ENCODE measurements at places on chromosomes 4 and X.

- DNase-seq = no peak
Measured at GRCh38 chr4:79576429-79576753, 168.4 kb upstream of the GK2 start.

GRCh38 chr4:152528060-152528459 lies 7.8 kb downstream of the FBXW7 start:
- DNase-seq = no peak

- no peak for DNase-seq
Measured at GRCh38 chr4:45147866-45148265, 421.5 kb upstream of the GNPDA2 start.

DNA sequence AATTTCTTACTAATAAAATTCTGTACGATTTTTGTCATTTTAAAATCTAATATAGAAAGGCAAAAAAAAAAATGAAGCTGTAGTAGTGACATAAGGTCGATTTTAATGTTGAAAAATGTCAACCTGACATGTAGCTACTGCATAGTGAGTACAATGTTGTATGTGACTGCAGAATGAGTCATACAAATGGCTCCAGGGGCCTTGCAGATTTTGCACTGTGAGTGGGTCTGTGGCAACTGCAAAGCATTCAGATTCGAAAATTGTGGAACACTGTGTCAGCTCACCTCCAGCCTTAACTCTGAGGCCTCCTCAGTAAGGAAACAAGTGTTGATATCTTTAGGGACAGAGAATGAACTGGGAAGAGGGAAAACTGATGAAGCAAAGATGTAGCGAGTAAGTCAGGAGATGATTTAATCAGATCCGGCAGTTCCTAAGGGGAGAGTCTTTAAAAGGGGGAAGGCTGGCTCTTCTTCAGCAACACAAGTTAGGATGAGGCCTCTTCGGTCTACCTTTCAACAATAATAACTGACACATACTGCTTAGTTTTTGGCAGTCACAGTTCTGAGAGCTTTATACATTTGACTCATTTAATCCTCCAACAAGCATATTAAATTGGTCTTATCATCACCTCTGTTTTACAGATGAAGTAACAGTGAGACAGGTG lies 24.9 kb downstream of the TKTL2 start:
- DNase-seq = peak; percentile 12

DNA sequence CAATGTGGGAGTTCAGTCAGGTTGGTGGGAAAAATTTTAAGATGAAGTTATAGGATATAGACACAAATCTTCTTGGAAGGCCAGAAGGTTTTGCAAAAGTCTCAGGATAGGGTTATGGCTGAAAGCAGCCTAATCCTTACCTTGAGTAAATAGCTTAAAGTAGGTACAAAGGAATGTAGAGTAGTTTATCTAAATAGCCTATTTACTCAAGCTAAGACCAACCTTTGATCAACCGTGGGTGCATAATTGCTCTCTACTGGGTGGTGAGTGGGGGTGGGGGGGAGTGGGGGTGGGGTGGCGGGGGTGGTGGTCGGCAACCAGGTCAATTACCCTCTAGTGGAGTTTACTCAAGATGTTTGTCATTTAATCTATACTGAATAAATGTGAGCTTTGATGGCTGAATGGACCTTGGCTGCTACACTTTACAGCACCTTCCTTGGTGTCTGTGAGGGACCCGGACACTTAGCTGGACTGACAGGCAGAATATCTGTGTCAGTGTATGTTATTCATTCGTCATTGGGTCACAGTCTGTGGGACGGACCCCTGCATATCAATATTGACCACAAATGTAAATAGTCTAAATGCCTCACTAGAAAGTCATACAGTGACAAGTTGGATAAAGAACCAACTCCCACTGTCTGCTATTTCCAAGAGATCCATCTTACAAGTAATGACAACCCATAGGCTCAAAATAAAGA lies 545.7 kb upstream of the PABPC4L start:
- DNase-seq = peak; percentile 1

DNA sequence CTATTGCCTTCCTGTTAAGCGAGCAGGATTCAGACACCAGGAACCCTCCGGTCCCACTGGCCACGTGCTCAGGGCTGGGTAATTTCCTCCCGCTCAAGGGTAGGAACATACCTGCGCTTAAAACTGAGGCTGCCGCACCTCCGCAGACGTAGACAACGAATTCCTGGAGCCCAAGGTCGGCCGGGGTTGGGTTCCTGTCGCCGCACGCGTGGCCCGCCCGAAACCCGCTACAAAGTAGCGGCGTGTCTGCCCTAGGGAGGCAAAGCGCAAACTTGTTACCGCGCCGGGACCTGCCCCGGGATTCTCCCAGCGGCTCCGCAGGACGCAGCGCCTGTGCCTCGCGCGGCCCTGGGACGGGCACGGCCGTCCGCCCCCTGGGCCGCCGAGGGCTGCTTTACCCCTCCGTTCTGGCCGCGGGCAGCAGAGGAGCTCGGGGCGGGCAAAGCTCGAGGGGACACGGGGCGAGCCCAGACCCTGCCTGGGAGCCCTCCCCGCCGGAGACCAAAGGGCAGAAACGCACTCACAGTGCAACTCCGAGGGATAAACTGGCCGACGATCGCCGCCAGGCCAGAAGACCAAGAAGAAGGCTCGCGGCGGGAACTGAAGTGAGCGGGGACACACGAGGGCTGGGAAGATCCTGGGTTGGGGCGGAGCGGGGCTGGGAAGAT lies at the start of gene ERVMER34-1:
TSS of gene ERVMER34-1 (minus strand) at position 607 of the 668 bp plus-strand sequence. CDS start 5,905 bp downstream, outside the sequence.
- peak; percentile 20 for DNase-seq

- DNase-seq = no peak
Measured at GRCh38 chr4:18388039-18388438, 366.5 kb upstream of the LCORL start.

- DNase-seq = peak; percentile 43
Measured at GRCh38 chr4:88600176-88600838, 8.0 kb downstream of the HERC3 start.

- DNase-seq = no peak
Measured at GRCh38 chr4:21664355-21664754, 284.2 kb downstream of the KCNIP4 start.

DNA sequence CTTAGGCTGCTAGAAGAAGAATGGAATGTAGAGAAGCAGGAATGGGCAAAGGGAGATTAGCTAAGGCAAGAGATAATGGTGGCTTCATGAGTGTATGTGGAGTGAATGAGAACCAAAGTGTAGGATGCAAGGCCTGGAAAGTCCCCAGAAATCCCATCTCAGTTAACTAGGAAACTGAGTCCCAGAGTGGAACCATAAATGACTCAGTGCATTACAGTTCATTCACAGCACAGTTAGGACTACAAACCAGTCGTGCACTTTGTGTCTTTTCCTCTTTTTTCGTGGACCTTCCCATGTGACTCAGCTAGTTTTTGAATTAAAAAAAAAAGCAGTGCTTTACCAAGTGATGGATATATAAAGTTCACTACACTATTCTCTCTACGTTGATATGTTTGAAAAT lies 27.7 kb upstream of the REST start:
- no peak for DNase-seq

GRCh38 chrX:2410279-2411020 lies 90.3 kb downstream of the DHRSX start:
- no peak for DNase-seq

DNA sequence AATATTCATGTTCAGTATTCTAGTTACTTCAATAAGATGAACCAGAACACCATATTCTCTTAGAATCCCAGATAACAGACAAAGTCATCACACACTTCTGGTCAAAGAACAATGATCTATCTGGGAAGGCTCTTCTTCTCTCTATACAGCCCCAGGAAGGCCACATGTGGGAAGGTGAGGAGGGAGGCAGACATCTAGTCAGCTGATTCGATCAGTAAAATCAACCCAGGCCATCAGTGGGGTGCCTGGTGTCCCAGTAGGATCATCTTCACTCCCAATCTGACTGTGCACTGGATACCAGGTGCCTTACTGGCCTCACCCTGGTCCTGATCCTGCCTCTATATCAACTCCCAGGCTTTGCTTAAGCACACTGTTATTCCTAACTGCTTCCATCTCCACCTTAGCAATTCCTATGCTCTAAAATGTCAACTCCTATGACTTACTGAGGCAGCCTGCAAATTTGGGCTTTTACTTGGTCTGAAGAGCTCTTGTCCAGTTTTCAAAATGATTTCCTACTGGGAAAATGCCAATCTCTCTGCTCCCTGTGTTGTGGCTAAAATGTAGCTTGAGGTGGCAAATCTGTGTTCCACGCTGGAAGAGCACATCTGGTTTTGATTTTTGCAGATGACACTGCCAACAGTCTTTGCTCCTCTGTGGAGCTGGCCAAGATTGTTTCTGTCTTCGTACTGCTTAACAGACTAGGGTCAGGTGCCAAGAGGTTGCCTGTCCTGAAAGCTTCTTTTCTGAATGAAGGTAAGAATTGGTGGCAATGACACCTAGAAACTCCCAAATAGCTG lies 128.7 kb downstream of the MGST2 start:
- DNase-seq = no peak

- no peak for DNase-seq
Measured at GRCh38 chr4:67550857-67551256, 5.6 kb upstream of the CENPC start.

GRCh38 chr4:16783119-16783518 lies 115.3 kb downstream of the LDB2 start:
- DNase-seq = no peak

DNA sequence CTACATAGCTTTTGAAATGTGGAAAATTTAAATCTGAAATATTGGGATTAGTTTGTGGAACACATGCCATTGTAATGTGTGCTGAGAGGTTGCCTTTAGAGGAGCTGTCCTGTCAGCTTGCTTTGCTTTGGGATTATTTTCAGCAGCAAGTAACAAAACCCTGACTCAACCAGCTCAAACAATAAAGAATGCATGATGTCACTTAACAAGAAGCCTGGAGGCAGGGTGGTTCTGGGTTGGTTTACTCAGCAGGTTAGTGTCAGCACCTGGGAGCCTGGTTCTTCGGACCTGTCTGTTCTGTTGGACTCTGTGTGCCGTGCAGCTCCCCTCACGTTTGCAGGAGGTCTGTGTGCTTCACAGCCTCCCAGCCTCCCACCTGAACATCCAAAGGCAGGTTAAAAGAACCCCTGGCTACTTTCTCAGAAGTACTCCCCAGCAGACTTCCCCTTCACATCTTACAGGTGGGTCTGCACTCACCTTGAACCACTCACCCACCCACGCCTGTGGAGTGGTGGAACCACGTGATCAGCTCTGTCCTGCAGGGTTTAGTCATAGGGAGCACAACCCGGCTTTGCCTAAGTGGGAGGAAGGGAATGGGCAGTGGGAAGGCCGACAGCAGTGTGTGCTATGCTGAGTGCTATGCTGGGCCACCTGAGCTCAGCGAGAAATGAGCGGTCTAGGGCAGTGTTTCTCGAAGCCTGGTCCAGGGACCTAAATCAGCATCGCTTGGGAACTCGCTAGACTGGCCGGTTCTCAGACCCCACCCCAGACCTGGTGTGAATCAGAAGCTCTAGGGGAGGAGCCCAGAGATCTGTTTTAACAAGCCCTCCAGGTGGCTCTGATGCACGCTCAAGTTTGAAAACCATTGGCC lies 20.4 kb downstream of the TMEM131L start:
- peak; percentile 84 for DNase-seq

GRCh38 chr4:90349636-90350035 lies 222.4 kb downstream of the CCSER1 start:
- DNase-seq = no peak

GRCh38 chrX:67289055-67289499 lies 254.7 kb upstream of the AR start:
- DNase-seq = no peak

DNA sequence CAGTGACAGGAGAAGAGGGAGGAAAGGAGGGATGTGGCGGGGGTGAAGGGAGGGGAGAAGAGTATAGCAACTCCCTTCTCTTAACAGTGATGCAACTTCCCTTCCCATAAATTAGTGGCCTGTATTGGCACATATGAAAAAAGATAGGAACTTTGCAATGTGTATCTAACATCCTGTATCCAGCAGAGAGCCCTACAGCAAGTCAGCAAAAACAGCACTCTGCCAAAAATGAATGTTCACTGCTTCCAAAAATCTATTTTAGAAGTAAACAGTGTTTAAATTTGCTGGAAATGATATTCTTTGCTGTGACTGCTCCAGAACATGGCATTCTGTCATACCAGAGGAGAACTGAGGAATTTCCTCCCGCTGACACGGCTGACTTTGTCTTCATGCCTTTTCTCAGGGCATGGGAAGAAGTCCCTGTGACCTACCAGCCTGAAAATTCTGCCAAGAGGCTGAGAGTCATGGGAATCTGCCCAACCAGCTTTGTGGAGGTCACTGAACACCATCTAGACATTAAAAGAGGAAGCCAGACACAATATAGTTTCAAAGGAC lies 343.4 kb upstream of the RASGEF1B start:
- no peak for DNase-seq

GRCh38 chr4:8321771-8322170 lies 52.2 kb downstream of the HTRA3 start:
- no peak for DNase-seq

GRCh38 chrX:48789366-48790220 lies 3.2 kb downstream of the GATA1 start:
- DNase-seq = no peak

DNA sequence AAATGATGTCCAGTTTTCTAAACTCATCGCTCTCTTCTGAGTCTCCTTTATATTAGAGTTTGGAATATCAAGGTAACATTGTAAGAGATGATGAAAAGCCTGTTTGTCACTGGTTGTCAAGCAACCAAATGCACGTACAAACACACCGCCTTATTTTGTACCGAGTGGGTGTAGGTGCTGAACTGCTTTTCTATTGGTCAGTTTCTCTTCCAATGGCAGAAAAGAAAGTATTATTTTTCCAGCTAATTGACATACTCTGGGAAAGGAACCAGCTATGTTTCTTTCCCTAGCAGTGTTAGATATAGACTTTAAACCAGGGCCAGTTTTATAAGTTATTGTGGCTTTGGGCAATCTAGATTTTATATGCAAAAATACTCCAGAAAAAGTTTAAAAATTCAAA lies 6.6 kb upstream of the PPM1K start:
- DNase-seq = peak; percentile 26

GRCh38 chrX:78957049-78957767 lies 12.0 kb downstream of the P2RY10 start:
- DNase-seq = no peak

- no peak for DNase-seq
Measured at GRCh38 chrX:38363046-38363445, 10.6 kb downstream of the OTC start.

GRCh38 chr4:10061650-10062415 lies 40.5 kb upstream of the SLC2A9 start:
- DNase-seq = no peak

- DNase-seq = no peak
Measured at GRCh38 chr4:30256116-30256832, 463.9 kb upstream of the PCDH7 start.

DNA sequence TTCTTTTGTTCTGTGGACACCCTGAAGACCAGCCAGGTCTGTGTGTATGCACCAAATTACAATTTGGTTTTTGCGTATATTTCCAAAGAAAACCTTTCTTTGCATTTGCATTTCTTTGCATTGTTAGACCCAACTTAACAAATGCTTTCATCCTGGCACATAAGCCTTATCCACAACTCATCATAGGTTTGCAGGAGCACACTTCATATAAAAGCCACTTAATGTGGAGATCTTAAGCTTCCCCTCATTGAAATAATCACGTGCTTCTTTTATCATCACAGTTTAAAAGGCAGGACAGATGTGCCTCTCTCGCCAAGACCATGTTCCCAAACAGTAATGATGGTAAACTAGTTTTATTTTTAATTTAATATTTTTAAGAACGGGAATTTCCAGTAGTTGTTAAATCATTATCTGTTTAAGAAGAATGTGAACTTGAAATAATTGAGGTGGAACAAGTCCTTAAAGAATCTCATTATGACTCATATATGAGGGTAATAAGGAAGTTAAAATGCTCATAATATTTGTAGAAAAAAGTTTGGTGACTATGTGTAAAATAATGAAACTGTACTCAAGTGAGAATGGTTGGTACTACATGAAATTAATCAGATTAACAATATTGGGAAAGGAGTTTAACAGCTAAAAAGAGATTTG lies 65.5 kb downstream of the GLRA3 start:
- no peak for DNase-seq

- peak; percentile 54 for DNase-seq
Measured at GRCh38 chrX:53116101-53116500, 22.2 kb downstream of the KANTR start.

Measured in hepatic stellate cell (primary cell).